ENCODE measurements at places on chromosomes 5 and 9. TPM values are rescaled to one million over a fixed set of nuclear protein-coding genes. Genes with fewer than 3 reads are reported as not detected.
A peak's percentile ranks its signal among the peaks of the same experiment; 100 is the strongest.

DNA sequence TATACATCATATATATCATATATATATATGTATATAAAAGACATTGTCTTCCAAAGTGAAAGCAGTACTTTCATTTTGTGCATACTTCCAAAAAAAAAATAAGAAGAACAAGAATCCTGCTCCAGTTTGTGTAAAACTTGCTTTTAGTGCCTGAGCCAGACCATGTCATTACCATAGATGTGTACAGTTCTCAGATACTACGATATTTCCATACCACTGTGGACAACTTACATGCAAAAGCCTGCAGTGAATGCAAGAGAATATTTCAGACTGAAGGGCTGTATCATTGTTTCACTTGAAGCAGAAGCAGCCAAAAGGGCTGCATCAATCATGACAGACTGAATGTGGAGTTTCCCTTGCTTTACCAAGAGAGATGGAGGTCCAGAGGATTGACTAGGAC, 72.6 kb upstream of the CYLC2 start:
- DNase-seq, result no peak

DNA sequence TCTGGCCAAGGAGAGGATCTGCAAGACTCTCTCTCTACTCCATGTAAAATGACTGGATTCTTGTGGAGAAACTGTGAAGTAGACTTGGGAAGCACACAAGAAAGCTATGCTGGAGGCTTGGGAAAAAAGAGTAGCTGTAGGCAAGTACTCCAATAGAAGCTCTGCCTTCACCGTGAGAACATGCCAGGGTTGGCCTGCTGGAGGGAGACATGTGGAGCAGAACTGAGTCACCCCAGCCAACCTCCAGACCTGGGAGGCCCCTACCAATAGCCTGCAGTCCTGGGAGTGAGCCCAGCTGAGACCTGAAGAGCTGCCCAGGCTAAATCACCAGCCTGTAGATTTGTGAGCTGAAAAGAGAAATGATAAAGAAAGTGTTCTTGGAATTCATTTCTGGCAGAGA, 66.6 kb downstream of the DEPDC1B start:
- no peak for DNase-seq

GRCh38 chr5:1643651-1644392, 120.1 kb upstream of the LPCAT1 start:
- DNase-seq, result no peak

DNA sequence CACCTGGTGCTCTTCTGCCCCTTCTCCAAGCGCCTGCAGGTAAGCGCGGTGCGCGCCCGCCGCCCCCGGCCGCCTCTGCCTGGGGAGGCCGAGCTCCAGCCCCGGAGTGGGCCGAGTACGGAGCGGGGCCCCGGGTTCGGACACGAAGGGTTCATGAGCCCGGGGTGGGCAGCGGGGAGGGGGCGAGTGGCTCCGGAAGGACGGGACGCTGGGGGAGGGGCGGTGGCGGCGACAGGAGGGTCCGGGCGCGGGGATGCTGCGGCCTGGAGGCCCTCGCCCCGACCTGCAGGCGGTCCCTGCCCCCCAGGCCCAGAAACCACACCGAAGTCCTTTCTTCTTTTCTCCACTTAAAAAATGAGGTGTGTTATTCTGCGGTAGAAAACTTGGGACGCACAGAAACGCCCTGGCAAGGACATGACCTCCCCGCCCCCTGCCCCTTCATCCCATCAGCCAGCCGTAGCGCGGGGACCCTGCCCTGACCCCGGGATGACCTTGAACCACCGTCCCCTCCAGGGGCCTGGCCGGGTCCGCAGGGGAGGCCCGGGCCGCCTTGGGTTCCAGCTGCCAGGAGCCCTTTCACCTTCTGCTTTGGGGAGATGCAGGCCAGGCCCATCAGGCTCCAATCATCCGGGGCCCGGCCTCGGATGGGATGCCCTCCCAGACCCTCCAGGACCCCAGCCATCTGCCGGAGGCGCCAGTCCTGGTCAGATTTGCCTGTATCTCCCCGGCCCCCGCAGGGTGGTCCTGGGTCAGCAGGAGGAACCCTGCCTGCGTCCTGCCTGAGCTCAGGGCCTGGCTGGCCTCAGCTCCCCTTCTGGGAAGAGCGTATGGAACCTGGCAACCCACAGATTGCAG, 545 bp downstream of the DIPK1B start:
- DNase-seq, result no peak

- no peak for DNase-seq
Observed at GRCh38 chr5:154519359-154519758, 41.3 kb upstream of the HAND1 start.

GRCh38 chr9:108766626-108767161, 89.1 kb downstream of the ACTL7B start:
- DNase-seq, result no peak

DNA sequence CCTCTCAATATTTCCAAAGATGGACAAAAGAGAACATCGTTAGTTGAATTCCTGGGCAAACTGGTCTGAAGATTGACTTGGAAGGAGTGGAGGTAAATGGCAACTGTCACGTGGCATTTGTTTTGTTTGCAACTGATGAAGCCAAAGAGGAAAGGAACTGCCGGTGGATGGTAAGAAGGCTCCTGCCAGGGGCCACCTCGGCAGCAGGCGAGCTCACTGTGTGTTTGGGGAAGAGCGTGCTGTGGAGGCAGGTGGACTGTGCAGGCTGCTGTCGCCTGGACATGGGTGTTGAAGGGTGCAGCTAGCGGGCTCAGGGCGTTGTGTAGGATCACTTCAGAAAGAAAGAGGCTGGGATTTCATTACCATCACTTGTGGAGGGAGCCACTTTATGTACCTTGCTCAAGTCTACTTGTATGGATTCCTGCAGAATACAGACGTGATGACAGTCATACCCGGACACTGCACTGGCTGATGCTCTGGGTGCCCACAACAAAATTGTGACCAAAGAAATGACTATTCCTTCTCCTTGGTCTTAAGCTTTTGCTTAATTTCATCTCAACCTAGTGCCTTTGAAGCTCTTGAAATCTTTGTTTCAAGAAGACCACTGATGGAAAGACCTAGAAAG, 72.7 kb downstream of the MAP1B start:
- no peak for DNase-seq

- no peak for DNase-seq
Observed at GRCh38 chr9:96419691-96419969, 1.5 kb upstream of the ZNF367 start.

- peak; percentile 46 for DNase-seq
Observed at GRCh38 chr9:87381050-87381711, 116.5 kb upstream of the DAPK1 start.

GRCh38 chr5:139745800-139746690, 49.6 kb upstream of the PSD2 start:
- peak; percentile 69 for DNase-seq

DNA sequence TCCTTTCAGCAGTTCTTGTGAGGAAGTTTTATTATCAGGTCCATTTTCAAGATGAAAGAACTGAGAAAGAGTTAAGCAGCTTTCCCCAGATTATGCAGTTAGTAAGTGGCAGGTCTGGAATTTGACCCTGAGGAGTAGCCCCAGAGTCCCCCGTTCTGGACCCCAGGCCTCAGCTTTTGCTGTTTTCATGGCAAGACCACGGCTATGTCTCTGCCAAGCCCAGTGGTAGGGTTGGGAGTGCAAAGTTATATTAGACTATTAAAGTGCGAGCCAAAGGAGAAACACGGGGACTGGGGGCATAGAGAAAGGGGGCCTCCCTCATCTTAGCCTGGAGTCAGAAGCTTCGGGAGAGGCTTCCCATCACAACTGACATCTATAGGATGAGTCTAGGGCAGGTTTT, 19.3 kb upstream of the ORM1 start:
- no peak for DNase-seq

GRCh38 chr9:7338586-7339281, 460.8 kb downstream of the DMAC1 start:
- no peak for DNase-seq

DNA sequence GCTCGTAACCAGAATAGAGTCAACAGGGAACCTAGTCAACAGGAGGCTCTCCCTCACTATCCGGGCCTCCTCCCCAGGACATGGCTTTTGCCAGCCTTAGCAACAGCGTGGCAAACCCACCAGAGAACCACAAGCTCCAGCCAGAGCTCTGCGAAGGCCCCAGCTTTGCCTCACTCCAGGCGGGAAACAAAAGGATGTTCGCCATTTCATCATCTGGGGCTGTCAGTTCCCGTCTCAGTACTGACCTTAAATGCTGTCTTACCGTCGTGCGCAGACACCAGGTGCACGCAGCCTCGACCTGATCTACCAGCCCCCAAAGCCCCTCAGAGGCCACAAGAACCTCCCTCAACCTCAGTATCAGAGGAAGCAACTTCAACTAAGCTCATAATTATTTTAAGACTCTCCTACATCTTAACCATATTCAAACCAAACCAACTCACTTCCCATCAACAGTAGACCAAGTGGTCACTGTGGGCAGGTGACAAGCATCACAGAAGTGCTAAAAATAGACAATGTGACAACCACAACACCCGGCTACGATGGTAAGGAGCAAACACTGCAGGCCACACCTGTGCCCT, 71.4 kb downstream of the SEMA4D start:
- DNase-seq, result no peak

GRCh38 chr9:87497604-87498045, at the start of gene DAPK1:
Gene DAPK1, plus strand, starts transcription at chr9:87497867. Its CDS starts 1,211 bp downstream, at chr9:87499078.
- DNase-seq, result peak; percentile 77

- no peak for DNase-seq
Observed at GRCh38 chr5:60673334-60673733, 26.6 kb downstream of the DEPDC1B start.

GRCh38 chr5:35853631-35854030, 3.1 kb upstream of the IL7R start:
- no peak for DNase-seq

GRCh38 chr5:79133657-79134451, 22.2 kb downstream of the BHMT start:
- DNase-seq, result peak; percentile 78

- no peak for DNase-seq
Observed at GRCh38 chr9:98207606-98208005, 15.2 kb upstream of the CORO2A start.

GRCh38 chr5:174733836-174734235, 9.5 kb downstream of the MSX2 start:
- no peak for DNase-seq

- no peak for DNase-seq
Observed at GRCh38 chr5:16784843-16785791, 151.0 kb downstream of the MYO10 start.

DNA sequence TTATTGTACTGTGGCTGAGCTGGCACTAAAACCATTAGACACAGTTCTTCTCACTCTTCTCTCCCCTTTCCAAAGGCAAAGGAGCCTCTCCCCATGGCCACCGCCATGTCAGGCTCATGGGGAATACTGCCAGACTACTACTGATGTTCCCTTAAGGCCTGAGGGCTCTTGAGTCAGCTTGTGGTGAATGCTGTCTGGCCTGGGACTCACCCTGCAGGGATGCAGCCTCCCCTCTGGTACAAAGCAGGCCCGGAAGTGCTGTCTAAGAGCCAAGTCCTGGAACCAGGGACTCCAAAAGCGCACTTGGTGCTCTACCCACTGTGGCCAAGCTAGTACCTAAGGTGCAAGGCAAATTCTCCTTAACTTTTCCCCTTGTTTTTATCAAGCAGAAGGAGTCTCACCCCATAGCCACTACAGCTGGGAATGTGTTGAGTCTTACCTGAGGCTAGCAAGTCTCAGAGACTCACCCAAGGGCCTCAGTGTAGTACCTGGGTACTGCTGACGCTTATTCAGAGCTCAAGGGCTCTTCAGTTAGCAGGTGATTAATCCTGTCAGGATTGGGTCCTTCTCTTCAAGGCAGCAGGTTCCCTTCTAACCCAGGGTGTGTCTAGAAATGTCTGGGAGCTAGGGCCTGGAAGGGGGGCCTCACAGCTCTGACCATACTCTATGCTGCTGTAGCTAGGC, 33.2 kb upstream of the C5orf46 start:
- no peak for DNase-seq

Gene MRPS27
- 44.0 TPM for polyA plus RNA-seq

Gene TMC1
- polyA plus RNA-seq, result 1.1 TPM

Gene MSX2
- polyA plus RNA-seq, result 0.44 TPM

Gene EIF4E1B
- 0.12 TPM for polyA plus RNA-seq

Gene OR1L1
- not detected for polyA plus RNA-seq

Gene LCN12
- polyA plus RNA-seq, result 0.67 TPM

Gene PTGR1
- 64.2 TPM for polyA plus RNA-seq

Gene PCDHB7
- 3.2 TPM for polyA plus RNA-seq

Gene FYB1
- 3.8 TPM for polyA plus RNA-seq

Gene MPDZ
- 41.8 TPM for polyA plus RNA-seq

Gene PDZD2
- 6.1 TPM for polyA plus RNA-seq

Gene NXNL2
- 0.19 TPM for polyA plus RNA-seq

Gene KIF4B
- polyA plus RNA-seq, result not detected

Gene SPINK1
- polyA plus RNA-seq, result not detected

Gene FOXD4L5
- 1.1 TPM for polyA plus RNA-seq

Data from hindlimb muscle (tissue), 1 donor.